ENCODE measurements at places on chromosomes 6 and 20. TPM values are rescaled to one million over a fixed set of nuclear protein-coding genes. Genes with fewer than 3 reads are reported as not detected.

Gene LPA
- not detected for total RNA-seq

Gene WFDC8
- not detected for total RNA-seq

Gene PPT2
- 13.6 TPM for total RNA-seq

Gene ANKEF1
- total RNA-seq = 2.4 TPM

Gene ELOVL2
- under 0.01 TPM for total RNA-seq

Gene EPHA7
- 0.34 TPM for total RNA-seq

Gene SPINT4
- not detected for total RNA-seq

Gene SPATS1
- not detected for total RNA-seq

Gene PNPLA1
- not detected for total RNA-seq
